Pancreas (tissue), 10 donors: ENCODE measurements at places on chromosomes 4 and X.

DNA sequence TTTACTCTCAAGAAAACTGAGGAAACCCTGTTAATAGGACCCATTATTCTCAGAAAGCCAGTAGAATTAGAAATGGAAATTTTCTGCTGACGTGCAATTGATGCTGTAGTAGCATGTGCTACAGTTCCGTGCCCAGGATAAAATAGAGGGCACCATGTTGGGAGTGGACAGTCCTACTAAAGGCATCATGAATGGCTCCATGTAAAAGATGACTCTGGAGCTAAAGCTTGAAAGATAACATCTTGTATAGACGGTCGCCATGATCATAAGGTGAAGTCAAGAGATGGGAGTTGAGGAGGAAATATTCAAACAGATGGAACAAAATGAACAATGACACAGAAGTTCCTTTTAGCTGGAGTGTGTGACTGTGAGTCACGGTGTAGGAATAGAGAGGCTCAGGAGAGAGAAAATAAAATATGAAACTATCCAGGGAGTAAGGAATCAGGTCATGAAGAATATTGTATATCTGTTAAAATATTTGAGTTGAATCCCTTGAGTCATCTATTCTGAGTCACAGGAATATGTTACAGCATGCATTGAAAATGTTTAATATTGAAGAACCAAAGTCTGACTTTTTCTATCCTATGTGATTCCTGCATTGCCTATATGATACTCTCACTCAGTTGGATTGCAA is 31.8 kb downstream of the ANXA10 start:
- DNase-seq = no peak

DNA sequence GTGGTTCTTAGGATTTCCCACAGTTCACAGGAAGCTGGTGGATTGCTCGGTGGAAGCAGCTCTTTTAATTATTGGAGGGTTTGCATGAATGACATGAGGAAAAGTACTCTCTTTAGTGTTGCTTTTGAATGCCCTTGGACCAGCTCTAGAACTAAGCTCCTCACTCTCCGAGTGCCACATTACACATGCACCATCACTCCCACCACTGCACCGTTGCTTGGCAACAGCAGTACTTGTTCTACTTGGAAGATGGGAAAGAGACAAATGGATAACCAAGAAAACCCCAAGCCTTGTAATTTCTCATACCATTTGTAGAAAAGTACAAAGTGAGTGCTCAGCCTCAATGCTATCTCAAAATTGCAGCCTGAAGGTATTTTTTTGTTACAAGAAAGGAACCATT is 620.2 kb upstream of the BOD1L1 start:
- no peak for DNase-seq

- DNase-seq = no peak
Observed at GRCh38 chr4:123438031-123438430, 41.4 kb downstream of the SPRY1 start.

GRCh38 chr4:123952530-123953274 is 556.1 kb downstream of the SPRY1 start:
- DNase-seq = no peak

- DNase-seq = no peak
Observed at GRCh38 chr4:36133658-36134057, 110.7 kb downstream of the ARAP2 start.

- DNase-seq = peak; percentile 75
Observed at GRCh38 chrX:131704136-131704695, 160.3 kb downstream of the OR13H1 start.

- DNase-seq = no peak
Observed at GRCh38 chrX:137287191-137287590, 253.4 kb upstream of the GPR101 start.
